T-cell (primary cell): ENCODE measurements at places on chromosomes 5 and 9.
A peak's percentile ranks its signal among the peaks of the same experiment; 100 is the strongest.

DNA sequence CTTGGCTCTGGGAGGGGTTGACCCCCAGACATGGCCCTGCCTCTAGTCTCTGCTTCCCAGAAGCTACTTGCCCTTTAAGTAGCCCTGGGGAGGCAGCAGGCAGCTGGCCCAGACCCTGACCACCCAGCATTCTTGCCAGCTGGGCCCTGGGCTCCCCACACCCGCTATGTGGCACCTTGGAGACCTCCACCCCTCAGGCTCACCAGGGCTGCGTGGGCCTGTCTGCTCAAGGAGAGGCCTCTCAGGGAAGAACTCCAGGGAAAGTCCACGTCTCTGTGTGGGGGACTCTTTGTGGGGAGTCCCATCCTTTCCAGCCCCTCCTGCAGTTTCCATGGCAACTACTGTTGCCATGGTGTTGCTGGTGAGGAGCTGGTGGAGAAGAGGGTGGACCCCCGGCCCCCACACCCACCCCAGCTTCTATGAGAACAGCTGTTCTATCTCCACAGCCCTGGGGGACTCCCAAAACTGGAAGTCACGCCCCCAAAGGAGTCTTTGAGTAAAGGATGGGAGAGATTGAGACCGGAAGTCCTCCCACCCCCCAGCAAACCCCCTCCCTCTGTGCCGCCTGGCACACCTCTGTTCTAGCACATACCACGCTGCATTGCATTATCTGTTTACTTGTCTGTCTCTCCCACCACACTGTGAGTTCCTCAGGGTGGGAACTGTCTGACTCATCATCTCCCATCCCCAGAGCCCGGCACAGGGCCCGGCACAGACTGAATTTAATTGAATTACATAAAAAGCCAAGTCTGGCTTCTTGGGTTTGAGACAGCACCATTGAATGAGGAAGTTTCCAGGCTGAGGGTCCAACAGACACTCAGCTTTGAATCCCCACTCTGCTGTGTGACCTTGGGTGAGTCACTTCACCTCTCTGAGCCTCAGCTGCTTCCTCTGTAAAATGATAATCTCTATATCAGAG, 12.6 kb downstream of the DNM1 start:
- DNase-seq: no peak

DNA sequence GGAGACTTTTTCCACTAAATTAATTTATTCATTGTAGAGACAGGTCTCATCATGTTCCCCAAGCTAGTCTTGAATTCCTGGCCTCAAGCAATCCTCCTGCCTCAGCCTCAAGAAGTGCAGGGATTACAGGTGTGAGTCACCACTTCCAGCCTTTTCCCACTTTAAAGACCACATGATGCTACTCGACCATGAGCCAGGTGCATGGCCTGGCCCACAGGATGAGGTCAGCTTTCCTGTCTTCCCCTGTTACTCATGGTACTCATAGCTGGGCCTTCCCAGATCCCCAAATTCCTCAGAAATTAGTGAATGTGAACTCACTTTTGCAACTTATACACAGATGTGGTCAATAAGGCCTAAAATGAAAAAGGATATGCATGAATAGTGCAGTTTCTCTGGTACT, 395.9 kb downstream of the SEMA5A start:
- DNase-seq: no peak

GRCh38 chr5:79794347-79794746, 104.7 kb downstream of the CMYA5 start:
- DNase-seq: no peak

DNA sequence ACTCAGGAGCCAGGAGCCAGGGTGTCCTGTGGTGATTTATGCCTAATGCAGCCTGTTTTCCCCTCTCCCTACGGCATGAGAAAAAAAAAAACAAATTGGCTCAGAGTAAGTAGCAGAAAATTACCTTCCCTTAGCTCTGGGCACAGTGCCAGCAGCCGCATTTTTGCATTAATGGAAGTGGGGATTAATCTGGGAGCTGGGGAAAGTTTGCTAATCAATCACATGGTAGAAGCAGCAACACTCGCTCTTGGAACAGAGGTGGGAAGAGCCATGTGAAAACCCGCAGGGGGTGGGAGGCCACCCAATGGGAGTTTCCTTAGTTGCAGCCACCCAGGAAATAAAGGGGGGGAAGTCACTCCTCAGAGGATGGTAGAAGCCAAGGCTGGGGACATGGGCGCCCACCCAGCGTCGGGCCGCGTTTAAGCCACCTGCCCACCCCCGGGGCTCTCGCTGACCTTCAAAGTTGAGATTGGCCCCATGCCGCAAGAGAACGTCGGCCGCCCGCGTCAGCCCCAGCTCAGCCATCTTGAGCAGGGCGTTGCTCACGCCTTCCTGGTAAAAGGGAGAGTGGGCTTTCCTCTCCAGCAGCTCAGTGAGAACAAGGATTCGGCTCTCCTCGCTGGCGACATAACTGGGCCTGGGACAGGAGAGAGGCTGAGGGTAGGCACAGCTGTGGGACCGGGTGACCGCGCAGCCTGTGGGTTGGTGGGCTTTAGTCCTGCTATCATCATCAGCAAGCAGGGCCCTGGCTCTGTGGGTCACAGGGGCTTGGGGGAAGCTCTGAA, 1.7 kb downstream of the ASB6 start:
- no peak for DNase-seq

GRCh38 chr5:167730121-167730520, 561.3 kb upstream of the WWC1 start:
- DNase-seq: no peak

DNA sequence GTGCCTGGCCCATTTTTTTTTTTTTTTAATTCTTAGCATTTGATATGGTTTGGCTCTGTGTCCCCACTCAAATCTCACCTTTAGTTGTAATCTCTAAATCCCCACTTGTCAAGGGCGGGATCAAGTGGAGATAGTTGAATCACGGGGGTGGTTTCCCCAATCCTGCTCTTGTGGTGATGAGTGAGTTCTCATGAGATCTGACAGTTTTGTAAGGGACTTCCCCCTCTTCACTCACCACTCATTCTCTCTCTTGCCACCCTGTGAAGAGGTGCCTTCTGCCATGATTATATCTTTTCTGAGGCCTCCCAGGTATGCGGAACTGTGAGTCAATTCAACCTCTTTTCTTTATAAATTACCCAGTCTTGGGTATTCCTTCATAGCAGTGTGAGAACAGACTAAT, 27.2 kb downstream of the NDUFAF2 start:
- DNase-seq: no peak

DNA sequence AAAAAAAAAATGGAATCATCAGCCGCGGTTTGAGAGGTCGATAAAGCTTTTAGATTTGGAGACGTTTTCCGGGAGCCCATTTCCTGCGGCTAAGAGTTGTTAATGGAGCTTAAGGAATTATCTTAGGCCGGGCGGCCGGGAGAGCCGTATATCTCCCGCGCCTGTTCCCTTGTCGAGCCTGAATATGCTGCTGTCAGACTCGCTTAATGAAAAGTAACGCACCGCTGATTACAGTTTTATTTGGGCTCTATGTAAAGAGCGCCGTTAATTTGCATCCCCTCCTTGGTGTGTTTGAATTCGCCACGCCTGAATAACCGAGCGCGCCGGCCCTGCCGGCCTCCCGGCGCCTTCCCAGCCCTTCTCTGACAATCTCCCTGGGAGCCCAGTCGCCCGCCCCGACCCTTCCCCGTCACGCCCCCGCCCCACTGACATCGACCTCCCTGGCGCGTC, 7.9 kb downstream of the IRX4 start:
- DNase-seq: no peak

DNA sequence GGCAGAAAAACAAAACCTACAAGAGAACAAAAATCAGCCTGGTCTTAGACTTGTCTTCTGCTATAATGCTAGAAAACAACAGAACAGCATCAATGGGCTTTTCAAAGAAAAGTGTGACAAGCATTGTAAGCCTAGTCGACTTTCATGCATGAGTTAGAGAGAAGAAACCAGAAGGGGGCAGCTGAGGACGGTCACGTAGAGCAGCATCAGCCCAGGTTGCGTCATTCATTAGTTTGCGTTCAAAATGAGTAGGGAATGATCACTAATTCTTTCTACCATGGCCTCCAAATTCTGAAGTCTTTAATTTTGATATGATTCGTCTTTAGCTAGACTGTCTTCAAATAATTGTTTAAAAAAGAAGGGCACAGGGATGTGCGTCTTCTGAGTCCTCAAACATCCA, 4.7 kb upstream of the ISCA1 start:
- no peak for DNase-seq

- no peak for DNase-seq
These were observed 698 bp upstream of the LCN2 start for GRCh38 chr9:128148509-128149000.

GRCh38 chr5:103667068-103667467, 104.5 kb upstream of the NUDT12 start:
- DNase-seq: no peak

DNA sequence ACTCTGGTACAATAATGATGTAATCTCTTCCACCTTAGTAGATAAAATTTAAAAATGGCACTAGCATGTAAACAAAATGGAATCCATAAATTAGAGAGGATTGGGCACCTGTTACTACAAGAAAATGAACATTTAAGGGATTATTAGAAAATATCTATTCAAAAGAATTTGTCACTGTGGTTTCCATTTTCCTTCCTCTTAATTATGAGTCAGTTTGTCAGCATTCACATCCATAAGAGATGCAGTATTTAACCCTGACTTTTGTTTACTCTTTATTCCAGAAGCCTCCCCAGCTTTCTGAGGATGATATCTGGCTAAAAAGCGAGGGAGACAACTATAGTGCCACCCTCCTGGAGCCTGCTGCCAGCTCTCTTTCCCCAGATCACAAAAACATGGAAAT, 72.1 kb downstream of the C9orf152 start:
- DNase-seq: no peak

GRCh38 chr9:84054341-84055010, 73.9 kb downstream of the RMI1 start:
- no peak for DNase-seq

DNA sequence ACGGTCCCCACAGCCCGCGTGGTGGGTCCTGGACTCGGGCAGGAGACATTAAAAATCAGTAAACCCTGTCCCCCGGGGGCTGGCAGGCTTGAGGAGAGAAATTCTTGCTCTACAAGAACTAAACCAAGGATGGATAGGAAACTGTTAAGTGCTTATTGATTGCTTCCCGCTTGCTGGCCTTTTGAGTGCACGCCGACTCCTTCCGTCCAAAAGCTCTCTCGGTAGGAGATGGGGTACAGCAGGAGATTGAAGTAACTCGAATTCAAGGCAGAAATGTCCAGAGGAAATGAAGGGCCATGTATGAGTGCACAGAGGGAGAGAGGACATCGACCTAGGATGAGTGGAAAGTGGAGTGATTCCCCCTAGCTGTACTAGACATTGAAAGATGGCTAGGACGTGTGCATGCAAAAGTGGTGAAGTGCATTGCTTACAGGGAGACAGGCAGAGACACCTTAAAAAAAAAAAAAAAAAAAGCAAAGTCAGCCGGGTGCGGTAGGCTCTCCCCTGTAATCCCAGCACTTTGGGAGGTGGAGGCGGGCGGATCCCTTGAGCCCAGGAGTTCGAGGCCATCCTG, 923 bp downstream of the RECK start:
- DNase-seq: peak; percentile 6

- DNase-seq: no peak
These were observed 4.4 kb upstream of the FAM13B start for GRCh38 chr5:138037271-138037670.

DNA sequence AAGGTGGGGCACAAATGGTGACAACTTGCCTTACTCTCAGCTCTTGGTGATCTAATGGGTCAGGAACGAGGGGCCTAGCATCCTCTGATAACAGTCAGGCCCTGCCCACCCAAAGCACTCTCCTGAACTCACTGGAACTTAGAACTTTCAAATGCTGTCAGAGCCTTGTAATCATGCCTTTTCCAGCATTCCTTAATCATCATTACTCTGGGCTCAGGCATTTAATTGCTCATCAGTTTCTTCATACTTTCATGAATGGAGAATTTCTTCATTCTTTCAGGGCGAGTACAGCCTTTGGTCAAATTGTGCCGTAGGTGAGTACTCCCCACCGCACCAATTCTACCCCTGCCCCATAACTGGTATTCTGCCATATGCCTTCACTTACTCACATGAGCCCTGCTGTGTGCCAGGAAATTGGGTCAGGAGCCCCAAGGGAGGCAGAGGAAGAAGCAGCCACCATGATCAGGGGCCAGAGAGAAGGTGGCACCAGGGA, 30.2 kb upstream of the DUSP1 start:
- no peak for DNase-seq

DNA sequence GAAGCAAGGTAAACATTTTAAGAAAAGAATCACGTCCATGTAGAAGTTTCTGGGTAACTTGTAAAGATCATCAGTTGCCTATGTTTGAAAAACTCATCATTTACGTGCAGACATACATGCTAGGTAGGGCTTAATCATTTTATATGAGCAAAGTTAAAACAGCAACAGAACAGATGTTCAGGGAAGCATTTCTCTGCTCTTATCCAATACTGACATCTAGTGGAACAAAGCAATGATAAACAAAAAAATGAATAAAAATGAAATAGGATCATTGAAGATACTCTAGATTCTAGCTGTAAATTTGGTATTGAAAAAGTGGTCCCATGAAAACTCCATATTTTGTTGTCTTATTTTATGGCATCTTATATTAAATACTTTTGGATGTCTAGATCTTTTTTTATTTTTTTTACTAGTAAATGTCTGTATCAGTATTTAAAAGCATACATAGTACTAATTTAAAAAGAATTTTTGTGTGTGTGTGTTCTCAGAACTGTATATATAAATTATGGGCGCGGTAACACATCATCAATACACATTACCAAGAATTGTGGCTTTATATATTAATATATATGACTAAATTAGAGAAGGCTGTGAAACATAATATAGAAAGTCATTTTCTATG, 1050.2 kb downstream of the CDH12 start:
- no peak for DNase-seq

GRCh38 chr5:41574391-41574790, 64.0 kb upstream of the PLCXD3 start:
- no peak for DNase-seq

GRCh38 chr5:96340357-96340756, 92.7 kb downstream of the PCSK1 start:
- no peak for DNase-seq

GRCh38 chr5:146632620-146633322, 116.8 kb upstream of the GPR151 start:
- no peak for DNase-seq

- DNase-seq: no peak
These were observed 412.8 kb downstream of the SPOCK1 start for GRCh38 chr5:137086342-137086741.

DNA sequence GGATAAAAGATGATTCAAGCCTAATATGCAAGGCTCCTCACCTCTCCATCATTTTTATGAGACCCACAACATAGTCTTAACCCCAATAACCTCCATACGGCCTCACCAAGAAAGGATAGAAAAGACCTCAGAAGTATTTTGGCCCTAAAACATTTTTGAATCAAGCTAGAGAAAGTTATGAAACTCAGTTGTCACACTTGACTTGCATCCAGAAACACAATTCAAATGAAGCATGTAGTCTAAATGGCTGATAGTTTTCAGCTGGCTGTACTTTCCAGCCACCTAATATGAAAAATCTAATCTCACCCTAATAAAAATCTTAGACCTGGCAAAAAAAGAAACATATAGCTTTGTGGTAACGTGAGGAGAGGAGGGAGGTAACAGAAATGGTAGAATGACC, 116.1 kb downstream of the ARL15 start:
- DNase-seq: no peak
